ENCODE measurements at places on chromosomes 1 and 21. TPM values are rescaled to one million over a fixed set of nuclear protein-coding genes. Genes with fewer than 3 reads are reported as not detected.
A peak's percentile ranks its signal among the peaks of the same experiment; 100 is the strongest.

LIPI gene
- not detected for total RNA-seq

GSTM5 gene
- total RNA-seq = 1.8 TPM

HAPLN2 gene
- total RNA-seq = not detected

CHTOP gene
- 37.1 TPM for total RNA-seq

KIF17 gene
- total RNA-seq = 3.5 TPM

CLCN6 gene
- 21.1 TPM for total RNA-seq

LRIF1 gene
- 17.0 TPM for total RNA-seq

TOE1 gene
- 8.6 TPM for total RNA-seq

SOX13 gene
- total RNA-seq = 34.7 TPM

PDZK1 gene
- 0.64 TPM for total RNA-seq

CD34 gene
- 15.7 TPM for total RNA-seq

DDAH1 gene
- total RNA-seq = 24.3 TPM

DMBX1 gene
- not detected for total RNA-seq

OLIG2 gene
- not detected for total RNA-seq

MAEL gene
- total RNA-seq = not detected

GRCh38 chr1:221141606-221142285 is 262.5 kb downstream of the HLX start:
- DNase-seq = no peak

GRCh38 chr1:111512132-111512889 is 8.9 kb upstream of the ADORA3 start:
- DNase-seq = no peak

DNA sequence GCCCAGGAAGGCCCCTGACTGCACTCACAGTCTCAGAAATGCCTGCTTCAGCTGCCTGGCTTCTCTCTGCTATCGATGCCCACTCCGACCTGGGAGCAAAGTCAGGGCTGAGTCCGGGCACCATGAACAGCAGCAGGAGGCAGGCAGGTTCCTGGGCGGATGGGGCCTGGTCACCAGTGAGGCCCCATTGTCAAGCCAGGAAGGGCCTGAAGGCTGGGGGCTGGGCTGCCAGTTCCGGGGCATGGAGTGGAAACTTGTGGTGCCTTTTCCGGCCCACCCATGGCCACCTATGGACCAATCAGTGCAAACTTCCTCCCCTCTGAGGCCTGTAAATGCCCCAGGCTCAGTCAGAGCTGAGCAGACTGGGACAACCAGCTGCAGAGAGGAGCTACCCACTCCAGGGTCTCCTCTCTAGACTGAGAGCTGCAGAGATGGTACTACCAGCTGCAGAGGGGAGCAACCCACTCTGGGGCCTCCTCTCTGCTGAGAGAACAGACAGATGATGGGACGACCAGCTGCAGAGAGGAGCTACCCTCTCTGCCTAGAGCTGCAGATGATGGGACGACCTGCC is 286.5 kb downstream of the SMYD3 start:
- DNase-seq = no peak

- no peak for DNase-seq
Observed at GRCh38 chr1:228085287-228085951, 2.9 kb downstream of the ARF1 start.

- DNase-seq = no peak
Observed at GRCh38 chr1:116133696-116134475, 22.7 kb downstream of the MAB21L3 start.

- no peak for DNase-seq
Observed at GRCh38 chr1:187928288-187928687, 1099.5 kb downstream of the PLA2G4A start.

GRCh38 chr1:11058595-11059154 is 1.1 kb downstream of the SRM start:
- DNase-seq = no peak

DNA sequence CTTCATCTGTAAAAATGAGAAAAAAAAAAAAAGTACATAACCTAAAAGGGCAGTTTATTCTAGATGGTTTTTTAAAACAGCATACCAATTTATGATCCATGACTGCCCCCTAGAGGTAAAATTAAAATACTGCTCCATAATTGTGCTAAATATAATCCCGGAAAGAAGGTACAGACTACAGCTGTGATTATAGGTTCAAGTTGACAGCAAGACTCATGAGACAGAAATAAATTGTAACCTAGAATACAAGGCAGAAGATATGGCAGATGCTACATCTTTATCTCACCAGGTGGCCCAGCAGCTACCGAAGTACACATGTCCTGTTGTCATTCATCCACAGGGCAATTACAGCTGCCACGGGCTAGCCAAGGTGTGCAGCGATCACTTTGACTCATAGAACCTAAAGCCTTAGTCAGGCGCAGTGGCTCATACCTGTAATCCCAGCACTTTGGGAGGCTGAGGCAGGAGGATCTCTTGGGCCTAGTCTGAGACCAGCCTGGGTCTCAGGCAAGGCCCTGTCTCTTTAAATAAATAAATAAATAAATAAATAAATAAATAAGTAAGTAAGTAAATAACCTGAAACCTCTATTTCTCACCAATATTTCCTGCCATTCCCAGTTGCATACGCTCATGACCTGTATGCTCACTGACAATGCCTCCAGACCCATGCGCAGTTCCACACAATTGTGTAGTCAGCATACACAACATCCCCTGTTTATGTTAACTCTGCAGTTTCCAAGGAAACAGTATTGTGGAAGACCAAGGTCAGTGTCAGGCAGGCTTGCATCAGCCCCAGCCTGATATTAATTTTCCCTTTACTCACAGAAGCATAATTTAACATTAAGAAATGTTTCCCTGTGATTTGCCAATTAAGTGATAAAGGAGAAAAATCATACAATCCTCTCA is 18.3 kb upstream of the PPIE start:
- no peak for DNase-seq

DNA sequence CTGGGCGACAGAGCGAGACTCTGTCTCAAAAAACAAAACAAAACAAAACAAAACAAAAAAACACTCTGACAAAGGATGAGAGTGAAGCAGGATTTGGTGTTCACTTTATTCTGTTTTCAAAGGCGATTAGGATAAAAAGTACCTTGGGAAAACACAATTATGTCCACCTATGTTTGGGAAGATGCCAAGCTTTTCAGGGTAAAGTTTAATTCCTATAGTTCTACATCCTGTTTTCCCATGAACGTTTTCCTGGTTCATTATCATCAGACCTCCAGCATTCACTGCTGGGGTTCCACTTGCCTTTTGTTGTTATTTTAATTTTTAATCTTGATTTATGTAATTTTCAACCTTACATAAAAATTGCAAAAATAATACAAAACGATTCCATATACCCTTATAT is 4.9 kb upstream of the NID1 start:
- DNase-seq = no peak

- no peak for DNase-seq
Observed at GRCh38 chr1:184000321-184000720, 37.2 kb downstream of the COLGALT2 start.

- no peak for DNase-seq
Observed at GRCh38 chr21:24903994-24904635, 703.2 kb downstream of the MRPL39 start.

DNA sequence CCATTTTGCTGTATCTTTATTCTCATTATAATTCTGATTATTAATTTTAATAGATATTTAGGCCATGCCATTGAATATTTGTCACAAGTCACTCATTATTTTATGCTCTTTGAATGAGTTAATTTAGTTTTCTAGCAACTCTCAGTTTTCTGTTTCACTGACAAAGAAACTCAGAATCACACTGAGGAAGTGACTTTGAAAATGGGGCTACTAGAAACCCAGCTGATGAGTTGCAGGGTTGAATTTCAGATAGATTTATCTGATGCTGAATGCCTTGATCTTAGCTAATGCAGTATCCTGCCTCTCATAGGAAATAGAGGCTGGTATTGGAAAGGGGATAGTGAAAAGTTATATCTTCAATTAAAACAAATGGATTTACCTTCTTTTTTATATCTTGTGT is 67.4 kb upstream of the PLA2G4A start:
- DNase-seq = no peak

- no peak for DNase-seq
Observed at GRCh38 chr1:2228694-2229036, 546 bp downstream of the SKI start.

- DNase-seq = no peak
Observed at GRCh38 chr1:1291023-1291528, 10.8 kb downstream of the SCNN1D start.

DNA sequence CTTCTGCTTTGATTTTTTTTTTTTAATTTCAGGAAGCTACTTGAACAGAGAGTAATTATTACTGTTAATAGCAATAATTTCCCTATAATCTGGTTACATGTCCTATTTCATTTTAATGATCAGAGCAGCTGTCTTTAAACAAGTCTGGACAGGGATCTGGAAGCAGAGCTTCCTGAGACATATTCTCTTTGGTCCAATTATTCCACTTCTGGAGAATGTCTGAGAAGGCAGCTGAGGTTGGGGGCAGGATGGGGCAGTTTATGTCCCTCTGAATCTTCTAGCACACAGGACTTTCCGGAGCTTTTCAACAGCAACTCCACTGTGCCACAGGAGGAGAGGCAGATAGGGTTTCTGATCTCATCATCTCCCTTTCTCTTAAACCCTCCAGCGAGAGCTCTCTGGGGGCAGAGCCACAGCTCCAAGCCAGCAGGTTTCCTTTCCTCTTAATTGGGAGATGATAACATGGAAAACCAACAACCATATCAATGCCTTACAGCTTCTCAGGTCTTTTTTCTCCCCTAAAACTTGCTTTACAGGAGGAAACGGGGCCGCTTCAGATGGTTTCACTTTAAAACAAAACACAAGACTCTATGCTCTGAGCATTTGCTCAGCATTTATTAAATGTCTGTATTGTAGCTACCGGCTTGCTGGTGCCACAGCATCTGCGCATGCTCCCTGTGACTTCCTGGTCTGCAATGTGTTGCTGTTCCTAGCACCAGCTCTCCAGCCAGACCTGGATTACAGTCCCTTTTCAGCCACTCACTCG is 425.7 kb upstream of the USP24 start:
- DNase-seq = no peak

DNA sequence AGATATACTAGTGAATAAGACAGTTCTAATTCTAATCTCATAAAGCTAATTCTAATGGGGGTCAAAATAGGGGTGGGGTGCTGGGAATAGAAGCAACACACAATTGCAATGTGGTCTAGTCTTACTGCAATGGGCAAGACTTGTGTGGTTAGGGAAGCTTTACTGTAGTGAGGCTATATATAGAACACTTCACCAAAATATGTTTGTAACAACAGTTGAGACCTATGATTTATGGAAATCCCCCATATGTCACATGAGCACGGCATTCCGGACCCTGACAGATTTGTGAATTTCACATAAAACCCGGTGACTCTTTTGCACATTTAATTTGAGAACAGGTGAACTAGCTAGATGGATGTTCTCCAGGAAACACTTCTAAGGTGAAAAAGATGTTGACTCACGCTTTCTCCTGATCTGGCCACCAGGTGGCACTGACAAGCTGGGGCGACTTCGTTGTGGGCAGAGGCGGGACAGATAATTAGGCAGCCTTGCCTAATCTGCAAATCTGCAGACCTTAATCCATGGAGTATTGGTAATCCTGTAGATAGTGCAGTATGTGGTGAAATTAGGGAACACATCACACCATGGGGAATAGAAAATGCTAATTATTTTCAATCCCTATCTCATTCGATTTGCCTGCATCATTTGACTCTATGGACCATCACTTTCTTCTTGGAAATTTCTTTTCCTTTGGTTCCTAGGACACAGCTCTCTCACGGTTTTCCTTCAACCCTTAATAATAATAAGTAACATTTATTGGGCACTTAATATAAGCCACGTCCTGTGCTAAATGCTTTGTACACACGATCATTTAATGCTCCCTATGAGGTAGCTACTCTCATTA is 37.7 kb downstream of the KIAA0040 start:
- DNase-seq = peak; percentile 67

DNA sequence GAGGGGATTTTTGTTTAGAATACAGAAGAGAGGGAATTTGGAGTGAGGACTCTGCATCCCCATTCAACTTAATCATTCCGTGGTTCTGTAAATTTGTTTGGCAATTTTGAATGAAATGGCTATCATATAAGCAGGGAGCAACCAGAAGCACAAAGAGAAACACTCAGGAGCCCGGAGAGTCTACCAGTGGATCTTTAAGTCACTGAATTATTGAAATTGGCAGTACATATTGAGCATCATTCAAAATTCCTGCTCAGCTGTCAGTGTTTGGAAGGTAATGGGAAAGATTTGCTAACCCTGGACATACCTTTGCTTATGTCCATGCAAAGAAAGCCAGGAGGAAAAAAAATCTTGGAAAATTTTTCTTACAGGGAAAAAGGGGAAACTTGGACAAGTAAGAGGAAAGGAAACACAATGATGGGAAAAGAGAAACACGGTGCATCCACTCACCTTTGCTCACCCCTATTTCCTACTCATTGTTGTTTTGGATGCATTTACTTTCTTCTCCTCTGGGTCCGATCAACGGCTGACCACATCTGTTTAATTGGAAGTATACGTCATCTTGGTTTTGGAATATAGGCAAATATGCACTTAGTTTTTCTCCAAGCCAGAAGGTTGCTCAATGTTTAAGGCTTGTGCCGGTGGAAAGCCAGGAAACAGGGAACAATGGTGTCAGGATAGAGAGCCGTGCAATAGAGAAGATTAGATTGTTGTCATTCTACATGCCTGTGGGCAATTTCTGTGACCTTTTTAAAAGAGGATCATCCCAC is 243.0 kb upstream of the LYPLAL1 start:
- no peak for DNase-seq

GRCh38 chr1:77385551-77385950 is 103.7 kb downstream of the AK5 start:
- DNase-seq = no peak

DNA sequence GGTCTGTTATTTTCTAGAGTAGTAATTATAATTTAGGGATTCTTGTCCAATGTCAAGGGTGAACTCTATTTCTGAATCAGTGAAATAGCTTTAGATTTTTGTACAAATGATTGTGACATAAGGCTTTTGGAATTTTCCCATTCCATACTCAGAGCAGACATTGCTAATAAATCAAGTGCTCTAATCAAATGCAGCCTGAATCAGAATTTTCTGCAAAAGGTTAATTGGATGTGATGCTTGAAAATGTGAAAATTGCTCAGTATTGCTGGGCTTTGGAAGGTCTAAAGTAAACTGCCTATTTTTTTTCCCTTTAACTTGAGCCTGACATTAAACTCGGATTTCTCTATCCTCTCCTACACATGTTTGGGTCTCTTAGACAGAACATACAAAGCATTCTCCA is 23.2 kb downstream of the SGIP1 start:
- no peak for DNase-seq

DNA sequence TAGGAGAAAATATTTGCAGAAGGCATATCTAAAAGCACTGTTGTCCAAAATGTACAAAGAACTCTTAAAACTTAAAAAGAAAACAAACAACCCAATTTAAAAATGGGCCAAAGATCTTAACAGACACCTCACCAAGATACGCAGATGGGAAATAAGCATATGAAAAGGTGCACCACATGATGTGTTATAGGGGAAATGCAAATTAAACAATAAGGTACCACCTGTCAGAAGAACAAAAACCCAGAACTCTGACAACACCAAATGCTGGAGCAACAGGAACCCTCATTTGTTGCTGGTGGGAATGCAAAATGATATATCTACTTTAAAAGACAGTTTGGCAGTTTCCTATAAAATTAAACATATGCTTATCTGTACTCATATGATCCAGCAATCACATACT is 18.1 kb downstream of the SLC2A5 start:
- DNase-seq = no peak

Data from breast epithelium (tissue), 4 donors.